Stimulated activated CD8-positive, alpha-beta memory T cell treated with anti-CD3 and anti-CD28 coated beads, Interleukin-4, amount 100 ng/mL, for 1 hour (primary cell): ENCODE measurements at places on chromosomes 12 and 14.

DNA sequence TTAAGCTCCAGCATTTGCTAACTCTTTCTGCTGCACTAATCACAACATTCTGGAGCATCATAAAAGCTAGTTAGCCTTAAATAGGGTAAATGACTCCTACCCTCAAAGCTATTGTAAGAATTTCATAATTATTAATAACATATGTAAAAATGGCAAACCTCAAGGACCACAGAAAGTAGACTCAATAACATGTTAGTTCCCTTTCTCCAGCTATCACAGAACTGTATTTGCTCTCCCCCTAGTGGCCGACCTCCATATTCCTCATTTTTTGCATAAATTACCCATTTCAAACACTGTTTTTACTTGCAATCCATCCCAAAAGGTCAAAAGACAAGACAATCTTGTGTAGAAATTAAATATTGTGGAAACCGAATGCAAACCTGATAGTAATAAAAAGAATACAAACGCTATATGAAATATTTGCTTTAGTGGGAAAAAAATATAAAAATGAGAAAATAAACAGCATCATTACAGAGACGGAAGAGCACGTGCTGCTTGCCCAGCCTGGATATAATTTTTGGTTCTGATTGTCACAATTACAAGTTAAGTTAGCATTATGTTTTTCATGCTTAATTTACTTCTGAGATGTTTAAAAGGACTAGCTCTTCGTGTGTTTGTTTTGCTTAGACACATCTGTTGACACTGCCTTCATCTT lies 97.9 kb downstream of the RERGL start:
- DNase-seq = no peak

- no peak for DNase-seq
Measured at GRCh38 chr12:93370947-93371346, 6.8 kb upstream of the NUDT4 start.

GRCh38 chr12:94587266-94588241 lies 62.8 kb downstream of the TMCC3 start:
- no peak for DNase-seq

GRCh38 chr12:119296535-119296934 lies 38.0 kb upstream of the CCDC60 start:
- no peak for DNase-seq

DNA sequence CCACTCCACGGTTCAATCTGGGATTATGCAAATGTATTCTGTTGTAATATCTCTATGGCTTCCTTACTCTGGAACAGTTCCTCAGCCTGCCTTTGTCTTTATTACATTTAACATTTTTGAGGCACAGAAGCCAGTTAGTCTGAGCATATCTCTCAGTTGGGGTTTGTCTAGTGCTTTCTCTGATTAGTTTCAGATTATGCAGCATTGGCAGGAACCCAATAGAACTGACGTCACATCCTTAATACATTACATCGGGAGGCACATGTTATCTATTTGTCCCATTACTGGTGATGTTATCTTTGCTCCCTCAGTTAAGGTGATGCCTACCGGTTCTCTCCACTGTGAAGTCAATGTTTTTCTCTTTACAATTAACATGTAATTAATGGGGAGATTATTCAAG lies 62.4 kb downstream of the PPM1A start:
- no peak for DNase-seq

DNA sequence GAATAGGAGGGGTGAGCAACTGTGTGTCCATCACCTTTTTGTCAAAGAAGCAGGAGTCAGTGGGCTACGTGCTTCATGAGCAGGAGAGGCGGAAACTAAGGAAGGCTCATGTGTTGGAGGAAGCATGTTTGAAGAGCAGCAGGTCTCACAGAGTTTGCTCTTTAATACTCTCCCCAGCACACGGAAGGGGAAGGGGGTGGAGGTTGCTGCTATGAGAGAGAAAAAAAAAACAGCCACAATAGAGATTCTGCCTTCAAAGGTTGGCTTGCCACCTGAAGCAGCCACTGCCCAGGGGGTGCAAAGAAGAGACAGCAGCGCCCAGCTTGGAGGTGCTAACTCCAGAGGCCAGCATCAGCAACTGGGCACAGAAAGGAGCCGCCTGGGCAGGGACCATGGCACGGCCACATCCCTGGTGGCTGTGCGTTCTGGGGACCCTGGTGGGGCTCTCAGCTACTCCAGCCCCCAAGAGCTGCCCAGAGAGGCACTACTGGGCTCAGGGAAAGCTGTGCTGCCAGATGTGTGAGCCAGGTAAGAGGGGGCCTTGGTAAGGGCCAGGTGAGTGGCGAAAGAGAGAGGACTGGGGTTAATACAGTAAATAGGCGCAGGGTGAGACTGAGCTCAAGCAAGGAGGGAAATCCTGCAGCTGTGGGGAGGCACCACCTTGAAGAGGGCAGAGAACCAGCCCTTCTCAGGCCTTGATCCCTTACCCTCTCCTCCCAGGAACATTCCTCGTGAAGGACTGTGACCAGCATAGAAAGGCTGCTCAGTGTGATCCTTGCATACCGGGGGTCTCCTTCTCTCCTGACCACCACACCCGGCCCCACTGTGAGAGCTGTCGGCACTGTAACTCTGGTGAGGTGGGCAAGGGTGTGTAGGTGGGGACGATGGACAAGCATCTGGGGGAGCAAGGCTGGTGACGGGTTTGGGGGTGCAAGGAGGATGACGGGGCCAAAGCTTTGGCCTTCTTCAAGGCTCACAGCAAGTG lies at the start of gene CD27:
Gene CD27, plus strand, starts transcription at position 252 of the 985 bp plus-strand sequence. Its CDS starts 141 bp downstream, at position 393.
- DNase-seq = no peak

DNA sequence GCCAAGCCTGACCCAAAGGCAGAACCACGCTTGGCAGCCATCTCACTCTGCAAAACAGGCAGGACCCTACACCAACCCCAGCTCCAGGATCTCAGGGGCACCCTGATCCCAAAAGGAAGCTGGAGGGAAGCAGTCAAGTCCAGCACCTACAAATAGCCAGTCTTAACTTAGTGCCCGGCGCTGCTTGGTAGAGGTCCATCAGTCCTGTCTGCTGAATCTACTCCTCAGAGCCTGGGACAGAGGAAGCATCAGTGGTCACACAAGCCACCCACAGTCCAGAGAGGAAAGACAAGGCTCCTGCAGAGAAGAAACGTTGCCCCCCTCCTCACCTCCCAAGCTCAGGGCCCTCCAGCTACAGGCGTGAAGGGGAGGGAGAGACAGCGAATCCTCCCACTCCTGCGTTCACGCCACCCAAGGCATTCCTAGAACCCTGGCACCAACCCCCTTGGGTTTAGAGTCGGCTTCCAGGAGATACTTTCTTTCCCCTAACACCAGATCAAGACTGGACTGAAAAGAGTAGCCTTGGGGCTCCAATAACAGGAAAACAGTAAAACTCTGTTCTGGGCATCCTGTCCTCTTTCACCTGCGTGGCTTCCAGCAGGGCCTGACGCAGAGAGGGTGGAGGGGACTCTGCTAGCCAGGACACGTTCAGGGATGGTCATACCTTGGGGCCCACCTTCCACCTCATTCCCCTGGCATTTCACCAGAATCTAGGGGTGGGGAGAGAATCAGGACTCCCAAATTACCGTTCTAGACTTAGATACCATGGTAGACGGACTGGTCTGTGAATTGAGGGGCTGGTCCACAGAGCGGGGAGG lies 1.2 kb downstream of the PXN start:
- no peak for DNase-seq

- no peak for DNase-seq
Measured at GRCh38 chr12:41736436-41736835, 408.2 kb downstream of the GXYLT1 start.

GRCh38 chr12:132450418-132451171 lies 39.4 kb upstream of the FBRSL1 start:
- no peak for DNase-seq

DNA sequence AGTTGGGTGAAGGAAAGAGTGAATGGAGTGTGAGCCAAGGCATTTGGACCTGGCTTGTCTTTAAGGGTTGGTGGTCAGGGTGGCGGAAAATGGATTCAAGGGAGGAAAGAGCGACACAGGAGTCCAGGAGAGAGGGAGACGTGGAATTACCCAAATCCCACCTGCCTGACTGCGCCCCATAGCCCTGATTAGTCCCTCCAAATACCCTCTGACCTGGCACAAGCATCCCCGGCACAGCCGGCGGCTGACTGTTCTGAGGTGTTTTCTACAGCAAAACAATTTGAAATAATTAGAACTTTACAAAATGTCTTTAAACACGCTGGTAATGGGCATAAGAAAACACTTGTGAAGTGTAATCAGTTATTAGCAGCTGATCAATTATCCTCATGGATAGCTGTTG lies 175.8 kb downstream of the PHETA1 start:
- no peak for DNase-seq

DNA sequence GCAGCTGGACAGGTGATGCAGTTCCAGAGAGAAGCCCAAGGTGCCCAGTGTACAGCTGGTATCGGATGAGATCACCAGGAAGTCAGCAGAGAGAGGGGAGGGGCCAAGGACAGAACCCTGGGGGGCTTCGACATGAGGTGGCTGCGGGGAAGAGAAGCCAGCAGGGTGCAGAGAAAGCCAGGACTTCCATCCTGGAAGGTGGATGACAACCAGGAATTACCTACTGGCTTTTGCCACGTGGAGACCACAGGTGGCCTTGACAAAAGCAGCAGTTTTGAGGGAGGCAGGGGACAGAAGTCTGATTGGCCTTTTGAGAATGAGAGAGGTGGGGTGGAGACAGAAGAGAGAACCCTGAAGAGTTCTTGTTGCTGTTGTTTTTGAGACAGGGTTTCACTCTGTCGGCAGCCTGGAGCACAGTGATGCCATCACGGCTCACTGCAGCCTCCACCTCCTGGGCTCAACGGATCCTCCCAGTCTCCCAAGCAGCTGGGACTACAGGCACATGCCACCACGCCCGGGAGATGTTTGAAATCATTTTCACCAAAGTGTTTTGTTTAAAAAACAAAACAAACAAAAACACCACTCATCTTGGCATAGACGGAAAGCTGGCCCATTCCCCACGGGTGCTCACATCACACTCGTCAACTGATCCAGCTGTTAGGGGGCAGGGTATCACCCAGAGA lies 35.2 kb downstream of the CDC42BPB start:
- DNase-seq = no peak

GRCh38 chr12:48235796-48236333 lies 32.8 kb upstream of the OR10AD1 start:
- DNase-seq = no peak

- no peak for DNase-seq
Measured at GRCh38 chr14:105873870-105874512, 347.6 kb downstream of the TMEM121 start.

DNA sequence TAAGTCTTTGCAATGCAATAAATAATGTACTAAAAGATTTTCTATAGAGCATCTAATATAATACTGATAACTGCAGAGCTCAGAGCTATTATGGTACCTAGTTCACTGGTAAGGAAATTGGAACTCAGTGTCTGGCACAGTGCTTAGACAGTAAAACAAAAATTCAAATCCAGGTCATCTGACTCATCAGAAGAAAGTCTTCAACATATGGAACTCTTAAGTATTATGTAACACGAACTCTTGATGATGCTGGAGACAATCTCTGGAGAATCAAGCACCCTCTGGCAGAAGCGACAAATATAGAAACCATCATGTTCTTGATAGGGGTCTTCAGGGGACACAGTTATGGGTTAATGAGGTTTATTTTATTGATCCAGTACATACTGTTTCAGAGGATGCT lies 37.3 kb upstream of the TRHDE start:
- DNase-seq = no peak

GRCh38 chr12:95755261-95755865 lies 35.2 kb downstream of the NTN4 start:
- DNase-seq = no peak

DNA sequence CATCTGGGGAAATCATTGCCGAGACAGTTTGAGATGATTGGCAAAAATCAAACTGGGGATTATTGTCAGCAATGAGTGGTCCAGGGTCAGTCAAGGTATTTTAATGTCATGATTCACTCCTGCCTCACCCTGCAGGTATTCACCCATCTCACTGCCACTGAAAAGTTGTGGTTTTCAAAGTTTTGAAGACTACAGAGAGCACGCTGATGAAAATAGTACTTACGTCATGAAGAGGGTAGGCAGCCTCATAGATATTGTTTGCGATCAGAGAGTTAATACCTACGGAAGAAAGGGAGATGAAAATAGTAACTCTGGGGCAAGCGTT lies 138.0 kb downstream of the ANO2 start:
- DNase-seq = no peak

DNA sequence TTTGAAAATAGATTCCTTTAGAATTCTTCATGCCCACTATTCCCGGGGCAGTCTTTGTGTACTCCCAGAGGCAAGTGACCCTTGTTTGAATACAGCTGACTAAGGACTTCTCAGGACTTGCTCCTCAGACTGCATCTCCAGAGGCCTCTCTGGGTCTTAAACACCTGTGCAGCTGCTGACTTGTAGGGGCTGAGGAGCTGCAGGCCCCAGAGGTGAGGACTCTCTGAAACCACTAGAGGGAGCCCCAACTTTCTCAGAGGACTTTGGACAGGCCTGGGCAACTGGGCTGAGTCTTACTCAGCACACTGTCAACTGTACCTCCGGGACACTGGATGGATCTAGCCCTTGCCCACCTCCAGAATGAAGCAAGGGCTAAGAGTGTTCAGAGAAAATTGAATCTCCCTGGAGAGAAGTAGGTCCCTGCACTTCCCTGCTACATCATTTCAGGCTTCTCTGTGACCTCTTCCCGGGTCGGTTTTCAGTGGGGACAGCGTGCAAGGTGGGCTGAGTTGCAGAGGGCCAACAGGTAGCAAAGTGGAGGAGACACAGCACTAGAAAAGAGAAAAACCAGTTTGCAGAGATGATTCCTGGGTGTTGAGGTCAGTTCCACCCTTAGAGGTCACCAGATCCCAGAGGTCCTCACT lies 164.6 kb downstream of the TMEM117 start:
- no peak for DNase-seq

DNA sequence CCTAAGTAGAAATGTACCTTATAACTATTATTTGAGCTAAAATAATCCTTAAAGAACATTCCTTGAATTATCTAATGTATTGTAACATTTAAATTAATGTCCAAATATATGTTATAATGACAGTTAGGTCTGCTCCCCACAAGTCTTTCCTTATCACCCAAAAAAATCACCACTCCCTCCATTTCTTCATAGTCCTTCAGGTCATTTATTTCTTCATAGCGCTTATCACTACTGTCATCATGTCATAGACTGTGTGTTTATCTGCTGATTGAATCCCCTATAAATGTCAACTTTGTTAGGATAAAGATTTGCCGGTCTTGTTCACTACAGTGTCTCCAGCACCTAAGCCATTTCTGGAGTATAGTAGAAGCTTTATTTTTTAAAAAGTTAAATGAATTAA lies 12.0 kb downstream of the LUM start:
- DNase-seq = no peak

DNA sequence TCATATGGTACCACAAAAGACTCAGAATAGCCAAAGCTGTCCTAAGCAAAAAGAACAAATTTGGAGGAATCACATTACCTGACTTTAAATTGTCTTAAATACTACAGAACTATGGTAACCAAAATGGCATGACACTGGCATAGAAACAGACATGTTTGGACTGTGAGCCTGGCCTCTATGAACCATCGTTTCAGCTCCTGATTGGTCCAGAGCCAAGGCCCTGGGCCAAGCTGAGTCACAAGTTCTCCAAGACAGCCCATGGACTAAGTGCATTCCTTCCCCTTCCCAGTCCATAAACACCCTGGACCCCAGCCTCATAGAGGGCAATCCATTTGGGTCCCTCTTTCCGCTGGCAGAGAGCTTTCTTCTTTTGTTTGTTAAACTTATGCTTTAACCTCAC lies 12.1 kb upstream of the PRR4 start:
- no peak for DNase-seq

- no peak for DNase-seq
Measured at GRCh38 chr12:108547686-108548085, 13.3 kb downstream of the SART3 start.
